NCI-H82 (cell line): ENCODE measurements at places on chromosomes 5 and 9.

DNA sequence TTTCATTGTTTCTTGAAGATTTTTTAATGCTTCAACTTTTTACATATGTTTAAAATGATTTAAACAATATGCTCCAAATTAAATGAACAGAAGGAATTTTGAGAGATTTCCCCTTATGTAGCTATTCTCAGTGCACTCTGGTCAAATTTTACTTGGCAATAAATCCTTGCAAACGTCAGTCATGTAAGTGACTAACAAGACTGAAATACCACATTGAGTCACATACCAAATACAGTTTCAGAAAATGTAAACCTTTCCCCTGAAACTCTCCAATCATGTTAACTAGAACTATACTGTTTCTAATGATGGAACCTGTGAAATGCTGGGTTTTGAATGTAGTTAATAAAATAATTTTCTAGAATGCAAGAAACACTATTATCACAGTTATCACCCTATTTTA, 29.6 kb downstream of the SAR1B start:
- no peak for DNase-seq

- DNase-seq: no peak
Observed at GRCh38 chr5:34843497-34843896, 4.5 kb downstream of the TTC23L start.

- DNase-seq: no peak
Observed at GRCh38 chr5:180801596-180802324, 846 bp downstream of the MGAT1 start.

DNA sequence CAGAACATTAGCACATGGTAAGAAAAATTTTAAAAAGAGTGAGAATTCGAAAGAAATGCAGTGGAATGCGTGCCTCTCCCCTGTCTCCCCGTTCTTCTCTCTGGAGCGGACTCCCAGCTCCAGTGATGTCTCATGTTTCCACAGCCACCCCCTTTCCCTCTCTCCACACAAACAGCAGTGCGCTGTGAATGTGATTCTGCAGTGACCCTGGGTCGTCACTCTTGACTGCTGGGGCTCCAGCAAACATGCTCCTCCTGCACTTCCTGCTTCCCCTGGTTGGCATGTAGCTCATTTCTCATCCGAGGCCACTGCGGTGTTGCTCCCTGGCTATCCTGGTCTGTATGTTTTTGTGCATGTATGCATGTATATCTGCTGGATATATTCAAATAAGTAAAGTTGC, 13.3 kb downstream of the PHF2 start:
- no peak for DNase-seq

DNA sequence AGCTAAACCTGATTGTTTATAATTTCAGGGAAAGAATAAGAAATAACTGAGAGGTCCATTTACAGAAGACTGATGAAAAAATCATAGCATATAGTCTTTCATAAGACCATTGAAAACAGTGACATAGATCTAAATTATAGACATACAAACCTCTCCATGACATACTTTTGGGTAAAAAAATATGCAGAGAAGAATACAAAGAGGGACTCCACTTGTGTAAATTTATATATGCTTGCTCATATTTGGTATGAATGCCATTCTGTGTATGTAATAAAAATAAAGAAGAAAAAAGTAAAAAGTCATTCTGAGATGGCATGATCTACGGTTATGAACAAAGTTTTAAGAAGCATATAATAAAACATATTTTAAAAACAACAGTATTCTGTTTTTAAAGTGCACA, 310.7 kb downstream of the ASTN2 start:
- no peak for DNase-seq

GRCh38 chr9:2150338-2150737, 135.2 kb downstream of the SMARCA2 start:
- no peak for DNase-seq

- no peak for DNase-seq
Observed at GRCh38 chr5:4258170-4258569, 662.5 kb downstream of the IRX1 start.
